NCI-H526 (cell line): ENCODE measurements at places on chromosomes 1 and 21.
A peak's percentile ranks its signal among the peaks of the same experiment; 100 is the strongest.

- DNase-seq, result no peak
These were observed 29.1 kb upstream of the BCAR3 start for GRCh38 chr1:93710499-93711453.

- DNase-seq, result no peak
These were observed 30.8 kb downstream of the SERBP1 start for GRCh38 chr1:67399199-67399993.

DNA sequence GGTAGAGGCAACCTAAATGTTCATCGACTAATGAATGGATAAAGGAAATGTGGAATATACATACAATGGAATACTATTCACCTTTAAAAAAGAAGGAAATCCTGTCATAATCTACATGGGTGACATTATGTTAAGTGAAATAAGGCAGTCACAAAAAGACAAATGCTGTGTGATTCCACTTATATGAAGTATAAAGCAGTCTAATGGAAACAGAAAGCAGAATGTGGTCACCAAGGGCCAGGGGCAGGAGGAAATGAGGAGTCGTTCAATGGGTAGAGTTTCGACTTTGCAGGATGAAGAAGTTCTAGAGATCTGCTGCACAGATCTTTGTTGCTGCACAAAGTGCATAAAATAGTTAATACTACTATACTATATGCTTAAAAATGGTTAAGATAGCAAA, 7.8 kb downstream of the DIPK1A start:
- DNase-seq, result no peak

GRCh38 chr1:103948526-103948925, 198.8 kb downstream of the AMY1C start:
- DNase-seq, result no peak

GRCh38 chr1:181100015-181100905, 11.8 kb downstream of the IER5 start:
- DNase-seq, result no peak

- DNase-seq, result no peak
These were observed 4.6 kb upstream of the SMG7 start for GRCh38 chr1:183467687-183468086.

GRCh38 chr1:230137337-230137815, 70.3 kb downstream of the GALNT2 start:
- no peak for DNase-seq

GRCh38 chr1:6889875-6890480, 104.7 kb downstream of the CAMTA1 start:
- DNase-seq, result peak; percentile 56

DNA sequence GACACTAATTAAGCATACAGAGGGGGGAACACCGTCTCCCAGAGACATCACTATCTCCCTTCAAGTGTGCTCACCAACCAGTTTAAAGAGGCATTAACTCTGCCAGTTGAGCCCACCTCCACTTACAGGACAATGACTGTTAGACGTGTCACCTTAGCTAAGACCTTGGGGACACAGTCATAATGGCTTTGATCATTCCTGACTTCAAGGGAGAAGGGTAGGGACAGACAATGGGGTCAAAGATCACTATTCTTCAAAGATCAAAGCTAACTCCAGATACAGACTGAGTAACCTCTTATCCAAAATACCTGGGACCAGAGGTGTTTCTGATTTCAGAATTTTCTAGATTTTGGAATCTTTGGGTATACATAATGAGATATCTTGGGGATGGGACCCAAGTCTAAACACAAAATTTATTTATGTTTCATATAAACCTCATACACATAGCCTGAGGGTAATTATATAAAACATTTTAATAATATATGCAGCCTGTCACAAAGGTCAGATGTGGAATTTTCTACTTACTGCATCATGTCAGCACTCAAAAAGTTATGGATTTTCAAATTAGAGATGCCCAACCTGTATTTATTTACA, 246.1 kb downstream of the SLC45A1 start:
- DNase-seq, result no peak

- no peak for DNase-seq
These were observed 342.1 kb downstream of the MATN1 start for GRCh38 chr1:30381266-30381665.

DNA sequence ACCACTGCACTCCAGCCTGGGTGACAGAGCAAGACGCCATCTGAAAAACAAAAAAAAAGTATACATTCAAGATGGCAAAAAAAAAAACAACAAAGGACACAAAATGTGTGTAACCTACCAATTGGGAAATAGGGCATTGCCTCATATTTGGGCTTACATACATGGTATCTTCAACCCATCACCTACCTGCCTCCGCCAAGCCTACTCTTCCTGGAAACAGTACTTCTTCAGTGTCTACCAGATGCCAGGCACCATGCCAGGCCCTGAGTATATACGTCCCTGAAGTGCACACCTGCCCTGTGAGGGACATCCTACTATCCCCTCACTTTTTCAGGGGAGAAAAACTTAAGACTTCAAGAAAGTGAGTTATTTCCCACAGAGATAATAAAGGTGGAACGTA, 160.2 kb downstream of the TOMM20 start:
- DNase-seq, result no peak

GRCh38 chr1:222889440-222889839, 74.6 kb downstream of the DISP1 start:
- no peak for DNase-seq

GRCh38 chr1:17420391-17420918, 19.0 kb downstream of the RCC2 start:
- DNase-seq, result no peak

DNA sequence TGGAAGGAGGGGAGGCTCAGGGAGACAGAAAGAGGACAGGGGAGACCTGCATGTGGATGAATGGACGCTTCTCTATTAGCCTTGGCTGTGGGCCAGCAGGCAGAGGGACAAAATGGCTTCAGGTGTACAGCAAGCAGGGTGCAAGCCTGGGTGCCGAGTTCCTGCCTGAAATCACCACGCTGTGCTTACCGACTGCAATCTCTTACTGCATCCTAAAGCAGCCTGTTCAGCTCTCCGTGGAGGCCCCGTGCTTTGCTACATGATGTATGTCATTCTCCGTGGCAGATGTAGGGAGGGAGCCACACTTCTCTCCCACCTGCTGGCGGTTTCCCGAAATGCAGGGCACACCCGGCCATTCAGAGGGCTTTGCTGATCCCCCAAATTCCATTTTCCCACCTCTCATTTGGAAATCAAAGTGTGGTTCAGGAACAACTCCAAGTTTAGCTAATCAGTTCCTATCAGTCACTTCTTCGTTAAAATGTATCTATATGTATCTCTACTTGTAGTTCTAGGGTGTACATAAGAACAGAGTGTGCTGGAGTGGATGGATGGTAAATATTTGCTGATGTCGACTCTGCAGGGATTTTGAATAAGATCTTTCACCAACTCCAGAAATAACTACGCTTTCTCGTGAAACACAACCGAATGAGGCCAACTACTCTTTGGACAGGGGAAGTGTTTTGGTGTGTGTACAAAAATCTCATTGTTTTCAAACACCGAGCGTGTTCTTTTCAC, 122.3 kb upstream of the BACE2 start:
- DNase-seq, result peak; percentile 40

GRCh38 chr21:44371596-44371995, 18.2 kb downstream of the TRPM2 start:
- no peak for DNase-seq

GRCh38 chr1:23823767-23824166, 1.5 kb downstream of the HMGCL start:
- DNase-seq, result no peak

DNA sequence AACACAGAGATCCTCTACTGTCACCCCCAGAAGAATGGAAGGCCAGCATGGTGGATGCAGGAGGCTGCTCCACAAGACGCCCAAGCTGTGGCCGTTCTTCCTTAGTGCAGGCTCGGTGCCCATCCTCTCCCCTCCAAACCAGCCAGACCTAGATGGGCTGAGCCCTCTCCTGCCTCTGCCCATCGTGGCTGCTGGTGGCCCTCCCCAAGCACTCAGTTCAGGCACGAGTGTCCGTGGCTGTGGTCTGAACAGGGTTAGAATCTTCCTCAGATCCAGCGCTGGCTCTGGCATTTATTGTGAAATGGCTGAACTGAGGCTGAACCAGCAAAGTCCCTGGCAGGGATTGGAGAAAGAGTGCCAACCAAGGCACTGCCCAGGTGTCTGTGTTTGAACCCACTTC, 59.5 kb downstream of the TRIM11 start:
- DNase-seq, result no peak

DNA sequence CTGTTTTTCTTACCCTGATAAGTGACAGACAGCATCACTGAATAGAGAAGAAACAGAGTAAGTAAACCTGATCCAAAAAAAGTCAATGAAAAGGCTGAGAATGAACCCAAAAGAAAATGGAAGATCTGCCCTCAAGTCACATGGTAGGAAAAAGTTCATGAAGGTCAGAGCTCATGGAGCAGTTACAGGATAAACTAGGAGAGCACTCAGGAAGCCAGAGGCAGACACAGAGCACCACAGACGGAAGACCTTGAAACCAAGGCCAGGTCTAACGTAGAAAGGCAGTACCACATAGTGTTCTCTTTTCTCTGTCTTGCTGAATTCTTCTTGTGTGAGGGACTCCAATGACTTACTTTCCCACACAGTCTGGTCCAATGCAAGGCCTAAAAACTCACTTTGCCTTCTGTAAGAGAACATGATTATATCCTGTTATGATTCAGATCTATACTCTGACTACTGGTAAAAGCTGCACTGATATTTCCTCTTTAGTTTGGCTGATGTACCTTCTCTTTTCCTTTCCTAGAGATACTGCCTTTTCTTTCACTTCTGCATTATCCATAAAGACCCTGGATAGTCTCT, 40.8 kb downstream of the RTCA start:
- no peak for DNase-seq

GRCh38 chr1:94020764-94021579, 100.0 kb downstream of the ABCA4 start:
- no peak for DNase-seq

DNA sequence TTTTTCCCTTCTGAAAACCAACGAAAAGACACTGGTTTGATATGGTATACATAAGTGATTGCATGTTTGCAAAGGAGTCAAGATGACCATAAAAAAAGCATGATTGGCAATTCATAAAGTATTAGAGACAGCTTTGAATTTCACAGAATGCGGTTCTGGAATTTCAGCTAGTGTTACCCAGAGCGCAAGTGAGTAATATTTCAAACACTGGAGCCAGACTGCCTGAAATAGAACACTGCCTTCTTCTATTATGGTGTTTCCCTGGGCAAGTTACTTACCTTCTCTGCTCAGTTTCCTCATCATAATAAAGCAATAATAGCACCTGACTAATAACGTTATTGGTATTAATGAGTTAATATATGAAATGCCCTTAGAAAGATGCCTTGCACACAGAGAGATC, 54.7 kb downstream of the NEGR1 start:
- no peak for DNase-seq

GRCh38 chr1:42835422-42835821, 11.0 kb upstream of the ZNF691 start:
- DNase-seq, result no peak

DNA sequence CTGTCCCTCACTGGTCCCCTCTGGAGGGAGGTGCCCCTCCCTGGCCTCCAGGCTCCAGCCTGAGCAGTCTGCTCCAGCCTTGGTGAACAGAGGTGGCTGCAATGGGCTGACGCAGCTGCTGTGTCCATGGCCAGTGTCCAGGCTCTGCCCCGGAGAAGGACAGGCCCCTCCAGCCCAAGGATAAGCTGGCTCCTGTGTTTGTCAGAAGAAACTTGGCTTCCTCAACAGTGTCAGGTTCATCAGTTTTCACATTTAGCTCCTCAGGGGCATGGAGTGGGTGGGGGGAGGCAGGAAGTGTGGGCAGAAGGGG, 402.8 kb downstream of the MATN1 start:
- DNase-seq, result no peak

- DNase-seq, result no peak
These were observed 25.2 kb upstream of the SPAG17 start for GRCh38 chr1:118210051-118210722.

GRCh38 chr1:54570161-54570560, 22.1 kb downstream of the ACOT11 start:
- no peak for DNase-seq

DNA sequence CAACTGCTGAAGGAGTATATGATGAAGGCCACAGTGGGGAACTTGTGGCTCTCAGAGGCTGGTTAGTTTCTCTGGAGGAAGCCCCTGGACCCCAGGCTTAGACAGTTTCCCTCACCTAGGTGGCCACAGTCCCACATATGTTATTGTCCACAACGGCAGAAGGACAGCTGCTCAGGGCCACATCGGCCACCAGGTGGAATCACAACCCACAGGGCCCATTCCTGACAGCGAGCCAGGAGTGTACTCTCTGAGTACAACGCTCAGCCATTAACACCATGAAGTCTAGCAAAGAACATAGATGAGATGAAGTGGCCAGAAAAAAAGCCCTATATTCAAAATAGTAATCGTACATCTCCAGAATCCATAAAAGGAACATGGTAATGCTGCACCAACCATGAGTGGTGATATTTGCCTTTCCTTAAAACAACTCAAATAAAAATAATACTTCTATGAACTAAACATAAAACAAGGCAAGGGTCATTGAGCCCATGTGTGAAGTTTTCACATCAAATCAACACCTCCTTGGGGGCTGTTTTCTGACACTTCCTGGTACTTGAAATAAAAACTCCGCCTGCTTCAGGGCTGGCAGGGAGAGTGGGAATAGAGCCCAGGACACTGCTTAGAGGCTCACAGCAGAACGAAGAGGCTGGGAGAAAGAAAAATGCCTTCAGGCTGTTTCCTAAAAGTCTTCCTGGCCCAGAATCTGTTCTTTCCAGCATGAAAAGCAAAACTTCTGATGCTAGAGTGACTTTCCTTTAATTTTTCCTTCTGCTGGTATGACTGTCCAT, 383.3 kb downstream of the HHAT start:
- peak; percentile 10 for DNase-seq

- no peak for DNase-seq
These were observed 2.4 kb upstream of the PIK3R3 start for GRCh38 chr1:46134660-46135331.

GRCh38 chr1:207810173-207810572, 58.3 kb downstream of the CD46 start:
- no peak for DNase-seq

DNA sequence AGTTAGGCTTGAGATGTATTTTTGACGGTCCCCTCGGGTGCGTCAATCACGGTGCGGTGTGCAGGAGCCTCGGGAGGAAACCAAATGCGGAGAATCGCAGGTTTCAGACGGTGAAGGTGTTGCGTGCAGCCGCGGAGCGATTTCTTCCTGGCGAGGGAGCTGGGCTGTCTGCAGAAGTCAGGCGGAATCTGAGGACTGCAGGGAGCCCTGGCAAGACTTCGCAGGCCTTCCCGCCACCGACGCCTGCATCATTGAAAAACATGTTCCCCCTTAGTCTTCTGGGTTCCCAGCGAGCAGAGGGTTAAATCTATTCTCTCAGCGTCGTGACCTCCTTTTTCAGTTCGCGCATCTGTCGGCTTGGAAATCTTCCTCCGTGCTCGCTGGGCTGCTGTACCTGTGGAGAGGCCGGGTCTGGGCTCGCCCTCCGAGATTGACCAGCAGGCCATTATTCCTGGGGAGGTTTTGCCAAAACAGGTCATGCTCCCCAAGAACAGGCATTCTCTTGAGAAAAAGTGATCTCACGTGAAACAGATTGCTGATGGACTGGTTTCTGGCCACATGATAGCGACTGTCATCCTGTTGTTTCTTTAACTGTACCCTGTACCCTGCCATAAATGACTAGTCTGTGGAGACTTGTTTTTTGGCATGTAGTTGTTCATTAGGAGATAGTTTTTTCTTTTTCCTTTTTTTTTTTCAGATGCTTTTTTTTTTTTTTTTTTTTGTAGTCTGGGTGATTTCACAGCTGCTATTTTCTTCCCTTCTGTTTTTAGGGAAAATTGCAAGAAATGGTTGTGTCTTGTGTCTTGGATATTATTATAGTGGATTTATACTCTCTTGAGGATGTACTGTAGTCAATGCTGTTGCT, 894 bp downstream of the EPB41 start:
- peak; percentile 73 for DNase-seq
